ENCODE measurements at places on chromosomes 6 and 20.
A peak's percentile ranks its signal among the peaks of the same experiment; 100 is the strongest.

GRCh38 chr6:69758214-69758613 lies 38.6 kb downstream of the LMBRD1 start:
- DNase-seq = no peak

DNA sequence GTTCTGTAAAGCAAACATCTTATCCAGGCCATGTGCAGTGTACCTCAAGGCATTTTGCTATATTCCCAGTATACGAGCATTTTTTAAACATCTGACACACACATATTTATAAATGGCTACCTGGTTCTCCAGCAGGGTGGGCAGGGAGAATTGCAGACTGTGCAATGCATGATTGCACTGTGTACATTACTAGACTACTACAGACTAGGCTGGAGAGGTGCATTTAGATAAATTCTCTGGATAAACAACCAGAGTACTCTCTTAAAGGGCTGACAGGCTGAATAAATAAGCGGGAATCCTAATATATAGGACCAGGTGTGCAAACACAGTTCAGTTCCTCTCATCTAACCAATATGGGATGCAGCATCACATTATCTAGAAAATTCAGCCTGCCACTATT lies 428.3 kb upstream of the ARID1B start:
- peak; percentile 89 for DNase-seq

DNA sequence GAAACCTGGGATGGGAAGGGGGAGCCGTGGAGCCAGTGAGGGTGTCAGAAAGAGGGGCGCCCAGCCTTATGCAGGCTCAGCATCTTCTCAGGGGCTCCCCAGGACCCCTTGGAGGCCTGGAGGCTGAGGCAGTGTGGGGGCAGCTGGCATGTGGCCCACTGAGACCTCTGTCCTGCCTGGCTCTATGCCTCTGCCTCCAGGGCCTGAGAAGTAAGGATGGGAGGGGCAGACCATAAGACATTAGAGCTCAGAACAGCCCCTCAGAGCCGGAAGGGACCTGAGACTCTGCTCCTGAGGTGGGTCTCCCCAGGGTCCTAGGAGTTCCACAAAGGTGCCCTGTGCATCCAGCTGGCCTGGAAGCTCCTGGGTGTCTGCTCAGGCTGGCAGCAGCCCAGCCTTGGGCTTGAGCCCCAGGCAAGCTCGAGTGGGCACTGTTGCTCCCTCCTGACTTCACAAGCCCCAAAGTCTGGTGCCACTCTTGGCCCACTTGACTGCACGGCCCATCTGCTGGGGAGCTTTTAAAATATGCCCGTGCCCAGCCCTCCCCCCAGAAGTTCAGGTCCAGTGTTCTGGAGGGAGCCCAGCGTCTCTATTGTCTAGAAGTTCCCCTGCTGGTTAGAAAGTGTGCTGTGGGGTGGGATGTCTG lies 126.8 kb downstream of the GRM4 start:
- no peak for DNase-seq

DNA sequence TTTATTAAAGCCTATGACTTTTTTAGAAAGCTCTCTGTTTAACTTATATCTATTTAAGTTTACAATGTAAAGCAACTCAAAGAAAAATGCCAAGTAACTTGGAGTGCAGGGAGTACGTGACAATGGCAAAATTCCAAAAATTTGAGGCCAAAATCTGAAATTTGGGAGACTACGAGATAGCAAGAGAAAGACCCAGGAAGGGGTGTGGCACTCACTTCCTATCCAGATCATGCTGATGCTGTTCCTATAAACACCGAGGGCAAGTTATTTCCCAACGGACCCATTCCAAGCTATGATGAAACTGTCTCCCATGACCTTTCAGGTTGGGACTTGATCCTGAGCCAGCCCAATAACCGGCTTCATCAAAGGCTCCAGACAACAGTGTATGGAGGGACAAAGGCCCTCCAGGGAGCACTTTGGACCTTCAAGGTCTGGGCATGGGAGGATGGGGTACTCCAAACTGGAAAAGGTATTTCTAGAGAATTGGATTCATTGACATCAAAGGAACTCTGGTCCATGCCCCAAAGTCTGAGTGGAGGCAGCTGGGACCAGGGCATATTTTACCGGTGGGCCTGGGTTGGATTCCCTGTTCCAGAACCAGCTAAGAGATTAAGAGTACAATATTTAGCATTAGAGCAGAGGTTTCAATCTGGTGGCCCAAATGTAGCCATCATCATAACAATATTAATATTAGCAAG lies 15.7 kb upstream of the SLC13A3 start:
- no peak for DNase-seq

GRCh38 chr6:166739117-166739975 lies 112.3 kb upstream of the RPS6KA2 start:
- DNase-seq = no peak

GRCh38 chr6:24836109-24836508 lies 37.4 kb upstream of the ARMH2 start:
- DNase-seq = no peak

- DNase-seq = no peak
Measured at GRCh38 chr6:119626884-119627619, 277.5 kb upstream of the MAN1A1 start.

GRCh38 chr6:53918854-53919510 lies 124.2 kb downstream of the LRRC1 start:
- DNase-seq = no peak

- no peak for DNase-seq
Measured at GRCh38 chr6:145548933-145549648, 186.2 kb downstream of the EPM2A start.

DNA sequence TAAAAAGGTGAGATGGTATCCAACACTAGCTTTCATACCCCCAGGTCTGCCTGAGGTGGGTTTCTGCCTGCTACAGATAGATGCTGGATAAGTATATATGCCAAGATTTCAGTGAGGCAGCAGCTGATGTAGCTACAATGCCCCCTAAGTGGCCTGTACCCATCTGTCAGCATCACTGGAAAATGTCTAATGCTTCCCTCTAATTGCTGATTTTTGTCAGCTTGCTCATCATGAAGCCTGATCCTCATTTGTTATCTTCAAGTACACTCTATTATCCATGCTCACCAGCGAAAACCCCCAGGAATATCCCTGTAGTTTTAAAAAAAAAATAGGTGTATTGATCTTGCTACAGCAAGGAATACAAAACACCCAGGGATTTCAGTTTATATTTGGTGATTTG lies 32.2 kb downstream of the OPRM1 start:
- no peak for DNase-seq

GRCh38 chr6:137659871-137660270 lies 165.7 kb upstream of the OLIG3 start:
- DNase-seq = no peak

- no peak for DNase-seq
Measured at GRCh38 chr6:39610221-39610620, 115.0 kb downstream of the KIF6 start.

GRCh38 chr6:40764726-40765125 lies 177.6 kb upstream of the LRFN2 start:
- DNase-seq = peak; percentile 42

GRCh38 chr6:147507162-147508041 lies 1.1 kb upstream of the SAMD5 start:
- no peak for DNase-seq

DNA sequence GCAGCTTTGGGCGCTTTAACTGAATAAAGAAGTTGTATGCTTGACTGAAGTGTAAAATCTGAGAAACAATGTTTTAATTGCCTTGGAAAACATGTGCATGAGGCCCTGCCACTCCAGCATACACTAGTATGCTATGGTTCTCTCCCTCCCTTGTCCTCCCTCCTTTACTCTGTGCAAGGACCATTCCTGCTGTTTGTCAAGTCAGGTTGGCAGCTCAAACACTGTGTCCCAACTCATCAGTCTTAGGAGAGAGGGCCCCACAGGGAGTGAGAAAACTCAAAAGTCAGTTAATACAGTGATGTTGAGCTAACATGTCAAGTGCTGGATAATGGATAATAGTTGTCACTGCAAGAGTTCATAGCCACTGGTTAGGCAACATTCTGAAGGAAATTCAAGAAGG lies 543.6 kb downstream of the GRIK2 start:
- no peak for DNase-seq

GRCh38 chr6:100260584-100260983 lies 204.1 kb downstream of the SIM1 start:
- DNase-seq = no peak

GRCh38 chr20:32089637-32090362 lies 19.7 kb upstream of the TM9SF4 start:
- DNase-seq = no peak

DNA sequence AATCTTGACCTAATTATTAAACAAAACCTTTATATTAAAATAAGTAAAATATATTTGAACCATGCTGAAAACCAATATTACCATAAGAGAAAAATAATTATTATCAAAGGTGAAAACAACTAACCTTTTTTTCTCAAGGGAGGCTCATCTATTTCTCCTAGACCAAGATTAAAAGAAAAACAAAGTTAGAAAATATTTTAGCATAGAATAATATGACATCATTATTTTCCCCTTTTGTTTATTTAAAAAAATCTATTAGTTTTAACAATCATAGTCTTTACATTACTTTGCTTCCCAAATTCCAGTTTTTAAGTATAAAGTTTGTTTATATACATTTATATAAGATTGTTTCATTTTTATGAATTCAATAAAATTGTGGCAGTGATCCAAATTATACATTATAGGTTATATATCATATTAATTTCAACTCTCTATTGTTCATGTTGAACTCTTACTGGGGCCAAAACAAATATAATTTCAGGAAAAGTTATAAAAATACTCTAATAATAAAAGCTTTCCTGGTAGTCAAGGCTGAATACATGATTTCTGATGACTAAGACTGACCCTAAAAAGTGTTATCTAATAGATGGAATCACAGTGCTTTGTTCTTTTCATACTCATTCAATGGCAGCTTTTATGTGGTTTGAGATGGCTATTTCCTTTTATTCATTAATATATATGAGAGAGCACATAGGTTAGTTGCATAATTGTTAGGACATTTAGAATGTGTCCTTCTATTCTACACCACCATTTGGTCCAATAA lies 89.4 kb downstream of the TRDN start:
- DNase-seq = no peak

DNA sequence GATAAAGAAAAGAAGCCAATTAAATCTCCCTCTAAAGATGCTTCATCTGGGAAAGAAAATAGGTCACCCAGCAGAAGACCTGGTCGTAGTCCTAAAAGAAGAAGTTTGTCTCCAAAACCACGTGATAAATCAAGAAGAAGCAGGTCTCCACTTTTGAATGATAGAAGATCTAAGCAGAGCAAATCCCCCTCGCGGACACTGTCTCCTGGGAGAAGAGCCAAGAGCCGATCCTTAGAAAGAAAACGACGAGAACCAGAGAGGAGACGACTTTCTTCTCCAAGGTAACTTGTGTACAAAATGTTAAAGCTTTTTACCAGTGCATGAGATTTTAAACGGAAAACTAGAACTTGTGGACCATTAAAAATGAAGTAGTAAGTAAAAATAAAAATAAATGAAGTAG lies 46.5 kb downstream of the FAM217A start:
- no peak for DNase-seq

DNA sequence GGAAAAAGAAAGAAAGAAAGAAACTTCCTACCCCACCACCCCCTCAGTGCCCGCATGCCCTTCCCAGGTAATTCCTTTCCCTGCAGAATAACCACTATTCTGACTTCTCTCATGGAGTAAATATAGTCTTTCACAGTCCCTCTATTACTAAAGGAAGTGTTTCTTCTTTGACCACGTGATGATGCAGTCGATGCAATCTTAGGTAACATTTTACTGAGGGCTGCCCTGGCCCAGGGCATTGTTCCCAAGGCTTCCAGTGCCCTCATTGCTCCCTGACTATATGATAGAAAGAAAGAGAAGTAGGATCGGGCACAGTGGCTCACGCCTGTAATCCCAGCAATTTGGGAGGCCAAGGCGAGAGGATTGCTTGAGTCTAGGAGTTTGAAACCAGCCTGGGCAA lies 29.1 kb downstream of the ARHGAP40 start:
- DNase-seq = no peak

DNA sequence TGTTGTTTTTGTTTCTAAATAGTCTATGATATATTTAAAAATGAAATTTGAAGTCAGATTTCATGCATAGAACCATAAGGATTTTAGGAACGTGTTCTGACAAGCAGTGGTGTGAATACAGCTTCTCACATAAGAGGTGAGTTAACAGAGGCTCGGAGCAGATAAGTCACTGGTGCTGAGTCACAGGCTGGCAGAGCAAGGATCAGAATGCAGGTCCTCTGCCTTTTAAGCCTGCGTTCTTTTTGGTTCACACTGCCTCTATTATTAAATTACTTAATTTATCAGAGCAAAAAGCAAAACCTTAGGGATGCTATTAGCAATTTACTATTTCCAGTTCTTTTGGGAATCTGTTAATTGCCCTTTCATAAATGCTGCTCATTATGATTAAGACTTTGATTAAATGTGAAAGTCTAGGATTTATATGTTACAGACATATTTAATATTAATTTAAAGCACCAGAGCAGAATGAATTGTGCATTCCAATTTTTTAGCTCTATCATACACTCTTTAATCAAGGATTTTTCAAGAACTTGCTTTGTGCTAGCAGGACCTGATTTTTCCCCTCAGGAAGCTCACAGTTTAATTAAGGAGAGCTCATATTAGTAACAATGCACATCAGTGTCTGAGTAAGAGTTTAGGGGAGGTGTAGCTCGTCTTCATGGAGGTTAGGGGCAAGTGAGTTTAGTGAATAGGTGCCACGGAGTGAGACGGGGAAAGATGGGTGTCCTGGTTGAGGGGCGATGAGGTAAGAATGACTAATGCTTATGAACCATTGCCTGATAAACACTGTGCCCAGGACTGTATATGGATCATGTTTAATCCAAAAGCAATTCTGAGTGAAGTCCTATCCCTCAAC lies 212.7 kb upstream of the AGPAT4 start:
- DNase-seq = peak; percentile 24

GRCh38 chr20:63745424-63745805 lies 5.8 kb downstream of the SLC2A4RG start:
- DNase-seq = no peak

DNA sequence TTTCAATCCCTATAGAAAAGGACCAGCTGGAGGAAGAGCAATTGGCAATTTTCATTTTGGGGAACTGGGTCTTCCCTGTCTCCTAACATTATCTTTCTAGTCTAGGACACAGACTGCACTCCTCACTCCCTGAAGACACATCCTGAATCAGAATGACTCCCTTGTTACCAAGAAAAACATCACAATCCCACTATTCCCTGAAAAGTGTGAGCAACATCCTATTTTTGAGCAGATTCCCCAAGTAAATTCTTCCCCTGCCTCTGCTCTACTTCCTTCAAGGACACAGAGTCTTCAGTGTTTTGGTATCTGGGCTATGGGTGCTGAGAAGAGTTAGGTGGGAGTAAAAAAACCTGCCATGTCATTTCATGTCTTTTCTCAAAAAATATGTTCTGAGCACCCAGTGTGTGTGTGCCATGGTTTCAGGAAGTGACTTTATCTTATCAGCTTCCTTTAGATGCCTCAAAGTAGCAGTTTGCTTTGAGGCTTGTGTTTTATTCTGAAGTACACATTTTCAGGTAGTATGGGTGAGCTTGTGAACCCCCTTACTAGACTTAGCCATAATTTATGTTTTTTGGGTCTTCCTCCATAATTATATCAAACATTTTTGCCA lies 12.4 kb downstream of the LAMA4 start:
- no peak for DNase-seq

DNA sequence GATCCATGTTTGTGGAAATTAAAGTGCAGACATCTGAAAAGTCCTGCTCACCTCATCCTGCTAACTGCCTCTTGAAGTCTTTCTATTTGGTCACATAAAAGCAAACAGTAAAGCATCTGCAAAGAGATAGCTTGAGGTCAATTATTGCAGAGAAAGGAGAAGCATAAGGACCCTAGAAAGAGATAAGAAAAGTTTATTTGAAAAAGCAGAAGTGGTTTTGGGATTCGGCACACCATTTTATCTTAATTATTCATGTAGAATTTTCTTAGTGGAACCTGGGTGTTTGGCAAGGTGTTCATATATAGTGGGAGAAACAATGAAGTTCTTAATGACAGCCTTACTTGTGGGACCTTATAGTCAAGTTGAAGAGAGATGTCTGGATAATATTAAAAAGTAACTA lies 280.8 kb downstream of the CENPW start:
- no peak for DNase-seq
